Inflammatory macrophage treated with lipopolysaccharide for 1 hour (primary cell): ENCODE measurements at places on chromosomes 4 and X.
A peak's percentile ranks its signal among the peaks of the same experiment; 100 is the strongest.

GRCh38 chrX:133559909-133560308 is 144.6 kb upstream of the GPC4 start:
- no peak for DNase-seq

DNA sequence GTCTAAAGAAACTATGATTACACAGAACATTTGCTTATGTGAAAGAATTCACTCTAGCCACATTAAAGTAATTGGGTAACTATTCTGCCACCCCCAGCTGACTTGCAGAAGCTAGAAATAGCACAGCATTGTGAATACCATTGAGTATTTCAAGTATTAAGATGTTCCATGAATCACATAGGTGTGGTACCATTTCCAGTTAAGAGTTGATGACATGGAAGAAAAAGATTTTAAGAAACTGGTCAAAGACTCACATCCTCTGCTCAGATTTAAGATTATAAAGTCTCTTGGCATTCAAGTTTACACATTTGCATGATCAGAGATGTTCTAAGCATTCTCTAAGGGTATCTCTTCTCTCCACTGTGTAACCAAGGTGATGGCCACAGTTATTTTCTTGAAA is 287.5 kb downstream of the CAMK2D start:
- DNase-seq: peak; percentile 11

- DNase-seq: no peak
Measured at GRCh38 chr4:163395758-163396157, 52.1 kb downstream of the NPY5R start.

GRCh38 chr4:105107095-105107856 is 39.4 kb upstream of the TET2 start:
- DNase-seq: peak; percentile 83

- no peak for DNase-seq
Measured at GRCh38 chrX:39927380-39927779, 170.4 kb downstream of the BCOR start.

GRCh38 chr4:4327652-4328121 is 37.6 kb downstream of the ZBTB49 start:
- peak; percentile 4 for DNase-seq

- DNase-seq: no peak
Measured at GRCh38 chr4:167052631-167053091, 181.6 kb downstream of the SPOCK3 start.

DNA sequence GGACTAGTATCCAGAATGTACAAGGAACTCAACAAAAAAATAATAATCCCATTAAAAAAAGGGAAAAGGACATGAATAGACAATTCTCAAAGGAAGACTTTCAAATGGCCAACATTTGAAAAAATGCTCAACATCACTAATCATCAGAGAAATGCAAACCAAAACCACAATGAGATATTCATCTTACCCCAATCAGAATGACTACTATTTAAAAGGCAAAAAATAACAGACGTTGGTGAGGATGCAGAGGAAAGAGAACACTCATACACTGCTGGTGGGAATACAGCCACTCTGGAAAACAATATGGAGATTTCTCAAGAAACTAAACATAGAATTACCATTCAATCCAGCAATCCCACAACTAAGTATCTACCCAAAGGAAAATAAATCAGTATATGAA is 133.1 kb downstream of the KDR start:
- no peak for DNase-seq

DNA sequence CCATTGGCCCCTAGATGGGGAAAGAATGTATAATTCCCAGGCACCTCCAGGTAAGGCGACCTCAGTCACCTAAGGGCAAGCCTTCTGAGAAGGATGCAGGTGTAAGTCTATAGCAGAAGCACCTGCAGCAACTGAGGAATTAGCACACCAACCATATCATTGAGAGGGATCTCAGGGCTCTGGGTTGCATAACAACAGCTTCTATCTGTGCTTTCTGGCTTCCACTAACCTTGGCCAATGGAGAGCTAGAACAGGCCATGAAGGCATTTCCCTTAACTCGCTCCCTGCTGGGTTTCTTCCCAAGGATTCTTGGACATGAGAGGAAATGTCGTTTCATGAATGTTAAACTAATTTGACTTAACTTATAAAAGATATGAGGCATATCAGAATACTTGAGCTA is 177.8 kb upstream of the GK2 start:
- DNase-seq: no peak

GRCh38 chr4:23916282-23916681 is 26.4 kb upstream of the PPARGC1A start:
- no peak for DNase-seq

DNA sequence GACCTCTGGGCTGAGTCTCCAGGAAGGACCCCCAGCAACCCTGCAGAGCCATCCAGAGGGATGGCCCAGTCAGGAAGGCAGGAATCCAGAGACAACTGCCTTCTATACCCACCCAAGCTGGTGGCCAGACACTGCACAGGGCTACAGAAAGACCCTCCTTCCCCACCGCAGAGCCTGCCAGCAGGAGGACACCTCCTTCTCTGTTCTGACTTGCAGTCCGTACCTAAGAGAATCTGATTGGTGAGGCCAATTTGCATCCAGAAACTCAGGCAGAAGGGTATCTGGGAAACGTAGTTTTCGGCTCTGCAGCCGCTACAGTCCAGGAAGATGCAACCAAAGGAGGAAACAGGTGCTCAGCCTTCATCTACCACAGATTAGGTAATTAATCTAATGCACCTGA is 155.4 kb upstream of the FRG1 start:
- no peak for DNase-seq

DNA sequence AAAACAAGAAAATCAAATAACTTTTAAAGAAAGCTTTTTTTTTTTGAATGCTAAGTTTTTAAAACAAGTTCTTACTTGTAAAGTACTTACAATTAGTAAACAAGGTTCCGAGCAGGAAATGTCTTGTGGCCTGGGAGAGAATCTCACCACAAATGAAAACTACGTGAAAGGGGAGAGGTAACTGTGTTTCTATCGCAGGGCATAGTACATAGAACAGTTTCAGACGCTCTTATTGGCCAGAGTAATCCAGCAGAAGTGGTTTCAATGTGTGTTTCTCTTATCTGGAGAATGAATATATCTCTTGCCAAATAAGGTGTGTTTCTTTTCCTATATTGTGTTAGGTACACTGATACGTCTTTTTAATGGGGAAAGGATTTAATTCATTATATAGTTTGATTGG is at the start of gene PLAC8:
PLAC8 (minus strand) TSS at position 154 of the 400 bp plus-strand sequence. CDS start 6,808 bp downstream, outside the sequence.
- peak; percentile 66 for DNase-seq

GRCh38 chr4:44861756-44862155 is 135.4 kb upstream of the GNPDA2 start:
- peak; percentile 41 for DNase-seq

- DNase-seq: no peak
Measured at GRCh38 chr4:91257721-91258120, 1046.0 kb upstream of the GRID2 start.

- DNase-seq: no peak
Measured at GRCh38 chr4:158858410-158859199, 89.8 kb downstream of the FNIP2 start.

DNA sequence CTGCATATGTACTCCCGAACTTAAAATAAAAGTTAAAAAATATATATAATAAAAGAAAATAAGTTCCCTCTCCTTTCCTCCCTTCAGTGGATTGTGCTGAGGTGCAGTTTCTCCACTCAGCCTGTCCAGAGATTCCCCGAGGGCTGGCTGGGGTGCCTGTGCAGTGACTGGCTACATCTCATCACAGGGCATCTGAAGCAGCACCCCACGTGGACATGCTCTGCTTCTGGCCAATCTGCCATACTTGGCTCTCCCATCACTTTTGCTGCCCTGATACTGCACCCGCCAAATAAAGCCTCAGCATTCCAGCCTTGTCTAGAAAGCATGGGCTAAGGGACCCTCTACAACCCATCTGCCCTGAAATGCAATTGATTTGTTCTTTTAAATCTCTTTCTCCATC is 11.1 kb upstream of the MGST2 start:
- no peak for DNase-seq

- peak; percentile 15 for DNase-seq
Measured at GRCh38 chrX:51144828-51145442, 187.7 kb upstream of the NUDT10 start.

DNA sequence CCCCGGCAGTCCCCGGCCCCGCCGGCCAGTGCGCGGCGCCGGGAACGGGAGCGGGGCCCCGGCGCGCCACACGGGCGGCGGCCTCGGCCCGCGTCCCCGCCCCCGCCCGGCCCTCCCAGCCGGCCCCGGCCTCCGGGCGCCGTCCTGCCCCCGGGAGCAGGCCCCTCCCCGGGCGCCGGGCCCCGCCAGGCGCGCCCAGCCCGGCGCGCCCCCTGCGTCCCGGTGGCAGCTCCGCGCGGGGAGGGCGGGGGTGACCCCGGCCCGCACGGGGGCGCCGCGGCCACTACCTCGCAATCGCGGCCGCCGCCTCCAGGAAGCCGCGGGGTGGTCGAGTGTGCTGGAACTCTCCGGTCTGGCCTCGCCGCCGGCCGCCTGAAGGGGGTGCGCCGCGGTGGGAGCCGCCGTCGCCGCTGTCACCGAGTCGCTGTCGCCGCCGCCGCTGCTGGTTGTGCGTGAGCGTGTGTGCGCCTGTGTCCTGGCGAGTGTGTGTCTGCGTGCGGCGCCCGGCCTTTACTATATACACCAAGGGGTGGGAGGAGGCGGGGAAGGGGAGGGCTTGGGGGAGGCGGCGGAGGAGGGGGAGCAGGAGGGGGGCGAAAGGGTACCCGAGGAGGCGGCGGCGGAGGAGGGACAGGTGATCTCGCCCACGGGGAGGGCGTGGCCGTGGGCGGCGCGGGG is at the start of gene RAI2:
RAI2 (minus strand) TSS at position 488 of the 678 bp plus-strand sequence. CDS start 59,288 bp downstream, outside the sequence.
- no peak for DNase-seq

- no peak for DNase-seq
Measured at GRCh38 chr4:137267024-137267423, 265.3 kb downstream of the PCDH18 start.

DNA sequence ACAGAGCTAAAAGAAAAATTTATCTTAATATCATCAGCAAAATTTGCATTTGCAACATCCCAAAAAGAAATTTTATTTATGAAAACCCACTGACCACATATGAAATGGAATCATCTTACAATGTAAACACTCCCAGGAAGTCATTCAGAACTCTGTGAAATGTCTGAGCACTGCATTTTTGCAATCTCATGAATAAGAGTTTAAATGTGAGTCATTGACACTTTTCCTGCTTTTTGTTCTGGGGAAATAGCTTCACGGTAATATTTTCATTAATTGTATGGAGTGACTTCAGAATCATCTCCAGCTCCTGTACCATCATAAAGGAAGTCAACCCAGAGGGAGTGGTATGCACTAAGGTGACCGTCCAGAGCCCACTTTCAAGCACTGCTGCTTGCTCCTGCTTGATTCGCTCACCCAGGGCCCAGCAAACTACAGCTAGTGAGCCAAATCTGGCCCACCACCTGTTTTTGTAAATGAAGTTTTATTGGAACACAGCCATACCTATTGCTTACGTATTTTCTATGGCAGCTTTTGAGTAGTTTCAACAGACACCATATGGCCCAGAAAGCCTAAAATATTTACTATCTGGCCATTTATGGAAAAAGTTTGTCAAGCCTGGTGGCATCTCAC is 17.2 kb downstream of the EDNRA start:
- no peak for DNase-seq

- DNase-seq: no peak
Measured at GRCh38 chrX:131944936-131945902, 77.9 kb upstream of the STK26 start.

- DNase-seq: no peak
Measured at GRCh38 chrX:66553973-66554372, 84.9 kb downstream of the EDA2R start.

GRCh38 chr4:143292858-143293257 is 43.8 kb upstream of the GAB1 start:
- DNase-seq: no peak

DNA sequence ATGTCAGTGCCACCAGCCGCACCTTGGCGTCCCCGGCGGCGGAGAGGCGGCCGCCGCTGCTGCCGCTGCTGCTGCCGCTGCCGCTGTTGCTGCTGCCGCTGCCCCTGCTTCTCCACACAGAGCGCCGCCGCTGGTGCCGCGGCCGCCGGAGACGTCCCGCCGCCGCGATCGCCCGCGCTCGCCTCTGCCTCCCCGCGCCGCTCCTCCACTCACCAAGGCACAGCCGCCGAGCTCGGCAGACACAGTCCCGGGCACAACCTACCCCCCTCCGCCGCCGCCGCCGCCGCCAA is at the start of gene PPP3CA:
PPP3CA (minus strand) TSS at position 260 of the 290 bp plus-strand sequence.
- DNase-seq: peak; percentile 61

- DNase-seq: no peak
Measured at GRCh38 chr4:72987741-72988729, 81.5 kb downstream of the COX18 start.

DNA sequence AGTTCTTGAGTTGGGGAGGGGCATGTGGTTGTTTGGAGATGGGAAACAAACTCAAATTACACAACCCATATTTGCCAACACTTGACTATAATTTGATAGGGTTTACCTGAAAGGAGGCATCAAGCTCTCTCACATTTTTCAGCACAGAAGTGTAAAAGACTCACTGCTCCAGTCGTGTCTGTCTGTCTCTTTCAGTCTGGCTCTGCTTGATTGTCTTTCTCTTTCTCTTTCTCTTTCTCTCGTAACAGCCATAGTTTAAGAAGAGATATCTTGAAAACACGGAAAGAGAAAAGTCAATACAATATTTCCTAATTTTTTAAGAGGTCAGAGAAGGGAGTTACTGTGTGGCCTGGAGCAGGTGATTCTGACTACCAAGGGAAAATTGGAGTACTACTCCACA is 413.6 kb upstream of the CXorf51A start:
- DNase-seq: no peak

GRCh38 chrX:34875204-34875603 is 67.4 kb upstream of the FAM47B start:
- DNase-seq: no peak

- DNase-seq: no peak
Measured at GRCh38 chrX:50769389-50770063, 44.5 kb downstream of the SHROOM4 start.

DNA sequence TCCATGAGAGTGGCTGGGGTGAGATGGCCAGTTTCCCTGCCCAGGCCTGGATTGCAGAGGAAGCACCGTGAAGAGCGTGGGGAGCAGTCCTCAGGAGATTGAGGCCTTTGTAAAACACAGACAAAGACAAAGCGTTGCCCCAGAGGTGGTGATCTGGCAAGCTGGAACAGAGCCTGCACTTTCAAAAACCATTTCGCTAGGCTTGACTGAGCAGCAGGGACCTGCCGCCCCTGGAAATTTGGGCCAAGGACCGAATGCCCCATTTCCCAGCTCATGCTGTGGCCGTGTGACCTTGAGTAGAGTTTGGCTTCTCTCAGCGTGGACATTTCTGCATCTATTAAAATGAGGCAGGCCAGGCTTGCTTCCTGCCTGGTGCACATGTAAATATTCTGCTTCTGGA is 381.4 kb downstream of the BCOR start:
- no peak for DNase-seq

DNA sequence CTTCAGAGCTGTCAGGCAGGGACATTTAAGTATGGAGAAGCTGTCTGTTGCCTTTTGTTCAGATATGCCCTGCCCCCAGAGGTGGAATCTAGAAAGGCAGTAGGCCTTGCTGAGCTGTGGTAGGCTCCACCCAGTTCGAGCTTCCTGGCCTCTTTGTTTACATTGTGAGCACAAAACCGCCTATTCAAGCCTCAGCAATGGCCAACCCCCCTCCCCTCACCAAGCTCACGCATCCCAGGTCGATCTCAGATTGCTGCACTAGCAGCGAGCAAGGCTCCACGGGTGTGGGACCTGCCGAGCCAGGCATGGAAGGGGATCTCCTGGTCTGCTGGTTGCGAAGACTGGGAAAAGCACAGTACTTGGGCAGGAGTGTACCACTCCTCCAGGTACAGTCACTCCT is 59.3 kb downstream of the ZNF674 start:
- no peak for DNase-seq
